ENCODE measurements at places on chromosomes 2 and 18.

GRCh38 chr2:134177351-134177931, 76.4 kb upstream of the MGAT5 start:
- DNase-seq = no peak

DNA sequence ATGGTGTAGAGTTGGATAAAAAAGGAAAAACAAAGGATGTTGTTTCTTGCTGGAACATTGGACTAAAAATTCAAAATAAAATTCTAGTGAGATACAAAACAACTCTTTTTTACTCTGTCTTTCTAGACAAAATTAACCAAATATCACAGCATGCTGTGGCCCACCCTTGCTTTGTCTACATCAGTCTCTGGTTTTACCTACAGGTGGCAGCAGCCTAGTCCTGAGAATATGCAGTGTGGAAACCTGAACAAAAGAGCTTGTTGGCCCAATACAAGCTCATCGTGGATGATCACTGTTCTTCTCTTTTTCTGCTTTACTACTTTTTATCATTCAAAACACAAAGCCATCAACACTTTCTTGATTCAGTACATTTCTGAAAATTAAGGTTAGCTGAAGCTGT, 210.4 kb downstream of the CDH19 start:
- DNase-seq = no peak

DNA sequence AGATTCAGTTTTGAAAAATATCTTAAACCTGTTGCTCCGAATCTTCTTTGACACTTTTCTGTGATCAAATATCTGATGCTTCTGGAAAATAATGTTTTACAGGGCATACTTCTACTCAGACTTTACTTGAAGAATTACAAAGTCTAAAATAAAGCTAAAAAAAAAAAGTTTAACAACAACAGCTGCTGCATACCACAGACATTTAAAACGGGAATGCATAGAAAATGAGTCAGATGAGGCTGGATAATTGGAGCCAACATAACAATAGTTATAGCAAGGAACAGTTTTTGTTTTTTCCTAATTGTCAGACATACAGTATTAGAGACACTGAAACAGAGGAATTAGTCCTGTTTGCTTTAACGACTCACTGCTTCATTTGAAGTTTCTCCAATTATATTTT, 1090.2 kb downstream of the SUCLG1 start:
- no peak for DNase-seq

DNA sequence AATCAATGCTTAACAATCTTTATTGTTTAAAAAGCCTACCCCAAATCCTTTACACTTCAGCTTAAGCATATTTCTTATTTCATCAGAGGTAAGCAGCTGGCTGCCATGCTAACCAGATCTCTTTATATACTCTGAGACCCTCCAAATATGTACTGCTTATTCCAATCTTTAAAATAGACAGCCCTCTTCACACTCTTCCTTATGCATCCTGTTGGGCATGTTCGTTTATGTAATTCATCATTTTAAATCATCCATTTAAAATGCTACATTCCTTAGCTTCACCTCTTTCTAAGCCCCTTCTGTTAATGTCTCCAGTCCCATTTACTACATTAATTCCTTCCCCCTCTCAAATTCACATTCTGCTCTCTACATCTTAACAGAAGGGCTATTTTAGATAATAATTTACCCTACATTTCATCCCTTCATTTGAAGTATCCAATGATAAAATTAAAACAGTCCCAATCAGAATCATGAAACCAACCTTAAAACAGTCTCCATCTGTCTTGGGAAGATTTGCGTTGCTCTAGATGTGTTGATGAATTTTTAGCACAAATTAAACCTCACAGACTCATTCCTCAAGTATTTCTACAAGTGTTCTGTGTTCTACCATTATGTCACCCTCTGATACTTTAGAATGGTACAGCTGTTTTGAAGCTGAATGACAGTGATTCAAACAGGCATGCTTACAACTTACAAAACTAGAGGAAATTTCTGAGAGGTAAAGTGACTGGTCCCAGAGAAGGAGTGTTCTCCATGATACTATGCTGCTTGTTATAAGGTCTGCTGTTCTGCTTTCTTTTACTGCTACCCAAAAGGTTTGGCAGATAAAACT, 59.1 kb downstream of the ZNF385B start:
- DNase-seq = no peak

DNA sequence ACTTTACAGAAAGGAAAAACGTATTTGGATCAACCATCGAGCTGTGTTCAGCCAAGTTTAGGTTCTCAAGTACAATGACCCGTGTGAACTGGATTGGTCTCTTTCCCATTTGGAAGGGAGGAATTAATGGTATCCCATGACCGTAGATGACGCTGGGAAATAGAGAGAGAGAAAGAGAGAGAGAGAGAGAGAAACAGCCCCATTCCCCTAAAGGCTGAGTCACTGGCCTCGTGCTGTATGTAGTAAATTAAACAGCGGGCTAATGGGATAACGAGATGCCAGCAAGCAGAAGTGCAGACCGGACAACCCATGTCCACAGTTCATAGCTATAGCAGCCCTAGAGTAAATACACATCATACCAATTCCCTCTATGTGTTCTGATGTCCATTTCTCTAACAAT, 99.6 kb downstream of the BCL11A start:
- no peak for DNase-seq

DNA sequence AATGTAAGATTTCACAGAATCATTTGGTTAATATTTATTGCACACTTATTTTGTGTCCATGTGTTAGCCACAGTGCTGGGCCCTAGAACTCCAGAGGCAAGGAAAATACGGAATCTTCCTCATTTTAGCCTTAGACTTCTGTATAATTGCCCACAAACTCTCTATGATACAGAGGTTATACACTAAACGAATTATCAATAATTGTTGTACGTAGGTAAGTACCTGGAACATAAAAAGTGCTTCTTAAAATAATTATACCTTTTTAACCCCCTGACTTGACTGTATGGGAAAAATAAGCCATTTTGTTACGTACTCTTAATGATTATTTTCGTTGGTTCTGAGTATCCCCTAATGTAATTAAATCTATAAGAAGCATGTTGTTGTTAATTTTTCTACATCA, 119.4 kb downstream of the ARHGAP15 start:
- no peak for DNase-seq

- DNase-seq = no peak
These were observed 4.3 kb downstream of the UGT1A9 start for GRCh38 chr2:233676046-233676445.

DNA sequence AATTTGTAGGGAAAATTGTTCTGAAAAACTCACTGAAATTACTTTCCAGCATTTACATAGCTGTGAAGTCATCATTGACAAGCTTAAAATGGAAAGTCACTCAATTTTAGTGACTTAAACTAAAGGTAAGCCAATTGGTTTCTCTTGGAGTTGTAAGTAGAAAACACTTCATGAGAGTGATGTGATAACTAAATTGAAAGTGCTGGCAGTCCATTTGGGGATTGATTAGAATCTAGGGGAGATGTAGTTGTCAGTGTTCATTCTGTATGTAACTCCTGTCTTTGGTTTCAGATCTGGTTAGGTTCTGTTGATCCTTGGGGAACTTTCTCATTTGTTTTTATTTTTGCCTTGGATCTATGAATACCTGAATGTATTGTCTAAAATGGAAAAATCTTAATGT, 53.8 kb downstream of the COX7A2L start:
- DNase-seq = no peak

DNA sequence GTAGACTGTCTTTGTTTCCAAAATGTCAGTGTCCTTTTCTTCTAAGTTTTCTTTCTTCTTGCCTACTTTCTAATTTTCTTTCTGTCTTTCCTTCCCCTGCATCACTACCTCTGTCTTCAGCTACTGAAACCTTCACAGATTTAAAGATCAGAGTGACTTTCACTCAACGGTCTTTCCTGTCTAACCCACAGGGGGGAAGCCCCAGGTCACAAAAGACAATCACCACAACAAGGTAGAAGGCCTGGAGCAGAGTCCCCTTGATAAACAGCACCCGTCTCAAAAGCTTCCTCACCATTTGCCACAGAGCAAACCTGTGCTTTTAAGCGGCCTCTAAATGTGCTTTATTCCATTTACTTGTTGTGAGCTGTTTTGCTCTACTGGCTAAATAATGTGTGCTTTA, 665.4 kb downstream of the BCL11A start:
- no peak for DNase-seq

GRCh38 chr2:166764216-166764615, 124.1 kb upstream of the XIRP2 start:
- no peak for DNase-seq

GRCh38 chr2:241132538-241133435, 16.5 kb downstream of the PASK start:
- no peak for DNase-seq

DNA sequence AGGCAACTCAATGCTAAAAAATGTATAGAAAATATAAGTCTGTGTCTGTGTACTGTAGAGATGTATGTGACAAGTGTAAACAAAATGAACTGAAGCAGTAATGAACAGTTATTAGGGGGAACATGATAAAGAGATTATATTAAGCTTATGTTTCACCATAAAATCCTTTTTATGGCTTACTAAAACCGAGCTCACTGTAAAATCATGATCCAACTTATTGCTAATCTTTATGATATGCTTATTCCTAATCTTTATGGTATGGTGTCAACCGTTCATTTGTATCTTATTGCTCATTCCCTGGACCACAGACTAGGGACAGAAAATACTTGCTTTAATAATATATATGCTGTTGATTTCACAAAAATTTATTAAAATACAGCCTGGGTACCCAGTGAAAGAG, 62.1 kb downstream of the TNFRSF11A start:
- DNase-seq = no peak

DNA sequence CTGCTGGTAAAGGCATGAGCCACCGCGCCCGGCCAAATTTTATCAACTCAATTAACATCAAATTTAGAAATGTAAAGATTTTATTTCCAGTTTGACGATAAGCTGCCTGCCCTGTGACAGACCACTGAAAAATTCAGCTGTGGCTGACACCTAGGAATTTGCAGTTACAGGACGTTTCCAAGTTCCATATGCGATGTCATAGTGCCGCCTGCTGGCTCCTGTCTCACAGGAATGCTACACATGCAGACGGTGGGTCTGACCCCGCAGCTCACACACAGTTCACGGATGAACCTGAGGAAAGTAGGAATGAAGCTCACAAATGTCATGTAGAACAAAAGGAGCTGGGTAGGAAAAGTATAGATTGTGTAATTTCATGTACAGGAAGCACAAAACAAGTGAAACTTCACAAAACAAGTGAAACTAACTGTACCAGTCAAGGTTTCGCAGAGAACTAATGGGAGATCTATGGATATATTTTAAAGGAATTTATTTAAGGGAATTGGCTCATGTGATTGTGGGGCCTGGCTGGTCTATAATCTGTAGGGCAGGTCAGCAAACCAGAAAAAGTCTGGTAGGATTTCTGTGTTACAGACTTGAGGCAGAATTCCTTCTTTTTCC, 13.2 kb upstream of the SEH1L start:
- no peak for DNase-seq

- DNase-seq = no peak
These were observed 69.7 kb downstream of the RPRM start for GRCh38 chr2:153408710-153409385.

DNA sequence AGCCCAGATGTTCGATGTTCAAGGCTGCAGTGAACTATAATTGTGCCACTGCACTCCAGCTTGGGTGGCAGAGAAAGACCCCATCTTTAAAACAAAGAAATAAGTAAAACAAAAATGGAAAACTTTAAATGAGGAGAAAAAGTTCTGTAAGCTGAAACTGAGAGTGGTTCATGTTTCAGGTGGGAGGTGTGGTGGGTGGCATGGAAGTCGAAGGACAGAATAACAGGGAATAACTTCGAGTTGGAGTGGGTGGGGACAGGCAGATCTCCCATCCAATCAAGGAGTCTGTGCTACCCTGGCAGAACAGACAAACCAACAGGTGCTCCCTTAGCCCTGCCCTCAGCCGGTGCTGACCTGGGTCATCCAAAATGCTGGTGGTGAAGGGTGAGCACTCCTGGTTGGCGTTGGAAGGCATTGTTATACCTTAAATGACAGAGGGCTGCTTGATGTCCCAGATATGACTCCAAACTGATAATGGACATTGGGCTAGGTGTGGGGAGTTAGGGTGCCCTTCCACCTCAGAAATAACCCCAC, 328.4 kb downstream of the DYSF start:
- no peak for DNase-seq

GRCh38 chr2:11695576-11695975, 25.6 kb upstream of the NTSR2 start:
- DNase-seq = no peak

- DNase-seq = no peak
These were observed 432.7 kb upstream of the ID2 start for GRCh38 chr2:8249141-8249540.

DNA sequence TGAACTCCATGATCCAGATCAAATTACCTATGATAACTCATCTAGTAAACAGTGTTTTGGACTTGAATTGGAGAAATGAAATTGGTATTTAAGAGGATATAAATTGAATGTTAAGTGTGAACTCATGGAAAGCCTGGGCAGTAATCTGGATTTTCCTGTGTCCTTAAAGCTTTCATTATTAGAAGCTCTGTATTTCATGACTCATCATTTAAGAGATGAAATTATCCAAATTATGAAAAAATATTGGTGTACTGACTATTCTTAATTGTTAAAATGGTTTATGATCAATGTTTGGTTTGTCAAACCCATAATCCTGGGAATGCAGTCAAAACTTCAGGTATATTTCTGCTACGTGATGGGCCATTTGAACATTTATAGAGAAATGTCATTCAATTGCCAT, 332.2 kb upstream of the ST6GAL2 start:
- no peak for DNase-seq

DNA sequence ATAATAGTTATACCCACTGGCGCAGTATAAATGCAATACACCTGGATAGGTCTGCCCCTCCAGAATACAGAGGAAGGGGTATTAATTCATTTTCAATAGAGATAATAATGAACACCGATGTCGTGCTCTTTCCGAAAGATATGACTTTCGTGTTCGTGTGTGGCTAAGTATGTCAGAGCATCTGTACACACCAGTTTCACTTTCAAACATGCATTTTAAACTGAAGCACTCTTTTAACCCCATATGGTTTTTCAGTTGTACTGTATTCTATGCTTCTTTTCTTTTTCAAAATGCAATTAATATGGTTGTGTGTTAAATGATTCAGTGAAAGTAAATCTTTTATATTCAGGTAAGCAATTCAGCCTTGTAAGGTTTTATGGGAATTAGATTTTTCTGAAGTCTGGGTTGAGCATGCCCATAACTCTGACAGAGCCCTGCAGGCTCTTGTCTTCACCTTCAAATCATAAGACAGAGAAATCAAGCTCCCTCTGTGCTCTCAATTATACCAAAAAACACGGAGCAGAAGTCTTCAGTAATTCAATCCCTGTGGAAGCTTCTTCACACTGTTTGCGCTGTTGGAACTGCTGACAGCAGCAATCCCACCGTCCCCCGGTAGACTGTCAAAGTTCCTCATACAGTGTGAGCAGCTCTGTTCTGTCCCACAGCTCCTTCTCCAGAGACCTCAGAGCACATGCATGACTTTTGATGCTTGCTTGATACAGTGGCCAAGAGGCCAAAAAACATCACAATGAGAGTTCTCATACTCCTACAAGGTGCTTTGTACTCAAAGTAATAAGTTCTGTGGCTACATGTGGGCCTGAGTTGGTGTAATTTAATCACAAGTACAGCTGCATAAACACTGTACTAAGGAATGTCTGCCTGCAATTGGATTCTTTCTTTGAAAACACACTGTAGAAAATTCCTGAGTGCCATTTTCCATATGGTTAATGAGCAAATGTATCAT, 186.8 kb downstream of the ZNF521 start:
- no peak for DNase-seq

- no peak for DNase-seq
These were observed 205.3 kb upstream of the CCDC150 start for GRCh38 chr2:196434217-196434616.

Measured in cortex of kidney (tissue), 1 donor.